ENCODE measurements at places on chromosomes 2 and 18.

DNA sequence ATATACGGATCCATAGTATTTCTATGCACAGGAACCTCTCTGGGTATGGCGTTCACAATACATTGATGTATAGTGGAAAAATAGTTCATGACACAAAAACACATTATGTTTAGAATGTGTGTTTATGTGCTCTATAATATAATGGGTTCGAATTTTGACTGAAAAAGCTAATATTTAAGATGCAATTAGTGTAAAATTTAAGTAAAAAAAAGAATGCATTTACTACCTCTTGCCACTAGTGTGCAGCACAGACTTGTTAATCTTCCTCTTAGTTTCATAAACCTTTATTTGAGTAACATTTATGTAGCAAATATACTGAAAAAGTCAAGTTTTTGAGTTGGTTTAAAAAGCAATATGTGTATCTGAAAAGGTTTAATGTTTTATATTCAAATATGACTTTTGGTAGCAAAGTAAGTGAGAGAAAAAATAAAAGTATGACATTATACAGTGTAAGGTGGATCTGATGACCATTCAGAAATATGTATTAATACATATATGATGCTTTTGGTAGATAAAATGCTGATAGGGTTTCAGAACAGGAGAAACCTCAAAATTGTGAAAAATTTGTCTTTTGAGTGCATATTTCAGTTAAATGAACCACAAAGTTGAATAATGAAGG is 49.4 kb downstream of the CCDC102B start:
- peak; percentile 13 for DNase-seq

DNA sequence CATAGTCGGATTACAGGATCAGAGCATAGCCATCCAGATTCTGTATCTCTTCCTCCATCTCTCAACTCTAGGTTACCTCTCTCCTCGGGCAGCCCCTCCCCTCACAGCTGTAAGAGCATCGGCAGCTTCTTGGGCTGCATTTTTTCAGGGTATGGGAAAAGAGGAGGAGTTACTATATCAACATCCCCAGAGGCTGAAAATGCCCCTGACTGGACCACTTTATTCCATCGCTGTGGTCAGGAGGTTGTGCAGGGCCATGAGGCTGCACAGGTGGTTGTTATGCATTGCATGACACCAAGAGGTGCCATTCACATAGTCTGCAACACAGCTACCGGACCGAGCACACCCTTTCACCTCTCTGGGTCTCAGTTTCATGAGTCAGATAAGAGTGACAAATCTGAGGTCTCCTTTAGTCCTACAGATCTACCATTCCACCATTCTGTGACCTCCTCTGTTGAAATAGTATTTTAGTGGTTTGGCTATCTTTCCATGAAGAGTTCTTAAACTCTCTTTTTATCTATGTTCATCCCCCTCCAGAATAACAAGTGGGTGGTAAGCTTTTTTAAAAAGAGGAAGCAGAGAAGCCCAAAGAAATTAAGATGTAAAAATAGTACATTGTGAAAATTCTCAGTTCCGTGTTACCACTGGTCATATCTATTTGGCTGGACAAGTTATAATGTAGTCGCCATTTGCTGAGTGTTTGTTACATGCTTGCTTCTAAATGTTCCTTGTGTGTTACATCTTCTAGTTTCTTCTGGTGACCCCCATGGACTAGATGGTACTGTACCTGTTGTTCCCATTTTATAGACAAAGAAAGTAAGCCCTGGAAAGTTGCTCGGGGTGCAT is 56.6 kb upstream of the SLC1A4 start:
- no peak for DNase-seq

GRCh38 chr2:136344339-136344738 is 226.4 kb upstream of the CXCR4 start:
- DNase-seq = no peak

GRCh38 chr2:241555711-241556110 is 2.8 kb upstream of the BOK start:
- DNase-seq = no peak

GRCh38 chr2:157741819-157742484 is 113.3 kb upstream of the ACVR1C start:
- DNase-seq = no peak
